ENCODE measurements at places on chromosomes 5 and 9. TPM values are rescaled to one million over a fixed set of nuclear protein-coding genes. Genes with fewer than 3 reads are reported as not detected.

- no peak overlapping the region for H3K27ac ChIP-seq
- no peak overlapping the region for H3K4me3 ChIP-seq
- peaks cover 15% of the 10 kb centered on the region for H3K36me3 ChIP-seq
- no peak for DNase-seq
- H3K4me1 ChIP-seq = peaks cover 3% of the 10 kb centered on the region
- no peaks in the 10 kb centered on the region for H3K27me3 ChIP-seq
Observed at GRCh38 chr5:131460867-131461572, 174.0 kb downstream of the RAPGEF6 start.

- no peak overlapping the region for H3K4me3 ChIP-seq
- no peaks in the 10 kb centered on the region for H3K36me3 ChIP-seq
- H3K27me3 ChIP-seq = no peaks in the 10 kb centered on the region
- H3K4me1 ChIP-seq = peaks cover 52% of the 10 kb centered on the region
- no peak overlapping the region for H3K27ac ChIP-seq
Observed at GRCh38 chr9:104921067-104921741, 6.8 kb downstream of the ABCA1 start.

- H3K36me3 ChIP-seq = no peaks in the 10 kb centered on the region
- no peak for DNase-seq
- H3K4me1 ChIP-seq = peaks cover 5% of the 10 kb centered on the region
- H3K4me3 ChIP-seq = no peak overlapping the region
- H3K27me3 ChIP-seq = no peaks in the 10 kb centered on the region
- H3K27ac ChIP-seq = no peak overlapping the region
Observed at GRCh38 chr9:69155341-69156030, 18.6 kb upstream of the TJP2 start.

DNA sequence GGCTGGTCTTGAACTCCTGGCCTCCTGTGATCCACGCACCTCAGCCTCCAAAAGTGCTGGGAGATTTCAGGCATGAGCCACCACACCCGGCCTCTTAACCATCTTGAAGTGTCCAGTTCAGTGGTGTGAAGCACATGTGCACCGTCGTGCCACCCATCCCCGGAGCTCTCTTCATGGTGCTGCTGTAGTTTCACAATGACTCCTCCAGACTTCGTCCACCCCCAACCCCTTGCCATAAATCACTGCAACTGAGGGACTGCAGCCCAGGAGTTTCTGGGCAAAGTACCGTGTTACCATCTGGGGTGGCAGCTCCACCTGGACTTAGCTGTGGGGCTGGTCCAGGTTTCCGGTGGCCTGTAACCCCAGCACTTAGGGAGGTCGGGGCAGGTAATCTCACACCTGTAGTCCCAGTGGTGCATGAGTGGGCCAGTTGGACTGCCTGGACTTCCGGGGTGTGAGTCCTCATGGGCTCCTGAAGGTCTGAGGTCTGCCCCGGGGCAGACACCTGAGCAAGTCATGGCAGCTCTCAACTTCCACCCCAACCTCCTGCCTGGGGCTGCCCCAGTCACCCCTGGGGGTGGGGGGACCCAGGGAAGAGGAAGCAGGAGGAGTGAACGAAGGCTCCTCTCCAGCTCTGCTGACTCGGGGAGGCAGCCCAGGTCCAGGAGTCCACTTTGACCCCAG is 6.6 kb upstream of the N4BP3 start:
- H3K27ac ChIP-seq = no peak overlapping the region
- DNase-seq = no peak
- no peaks in the 10 kb centered on the region for H3K36me3 ChIP-seq
- H3K27me3 ChIP-seq = no peaks in the 10 kb centered on the region

Gene OR1L4
- total RNA-seq = not detected

DNA sequence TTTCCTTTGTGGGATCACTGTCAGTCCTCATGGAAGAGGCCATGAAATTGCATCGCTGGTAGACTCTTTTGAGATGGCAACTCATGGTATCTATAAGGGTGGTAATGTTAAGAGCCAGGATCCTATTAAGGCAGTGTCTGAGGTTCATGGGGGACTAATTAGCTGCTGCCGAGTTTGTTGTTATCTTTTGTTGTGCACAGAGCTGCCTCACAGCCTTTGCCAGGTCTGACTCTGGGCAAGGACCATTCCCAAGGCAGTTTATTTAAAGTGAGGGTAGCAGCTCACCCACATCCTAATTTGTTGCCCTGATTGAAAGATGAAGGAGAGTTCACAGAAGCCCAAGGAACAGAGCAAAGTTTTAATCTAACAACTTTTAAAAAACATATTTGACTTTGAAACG is 7.9 kb downstream of the SMARCA2 start:
- DNase-seq = no peak
- no peak overlapping the region for H3K27ac ChIP-seq
- no peaks in the 10 kb centered on the region for H3K27me3 ChIP-seq
- H3K4me1 ChIP-seq = peaks cover 100% of the 10 kb centered on the region

DNA sequence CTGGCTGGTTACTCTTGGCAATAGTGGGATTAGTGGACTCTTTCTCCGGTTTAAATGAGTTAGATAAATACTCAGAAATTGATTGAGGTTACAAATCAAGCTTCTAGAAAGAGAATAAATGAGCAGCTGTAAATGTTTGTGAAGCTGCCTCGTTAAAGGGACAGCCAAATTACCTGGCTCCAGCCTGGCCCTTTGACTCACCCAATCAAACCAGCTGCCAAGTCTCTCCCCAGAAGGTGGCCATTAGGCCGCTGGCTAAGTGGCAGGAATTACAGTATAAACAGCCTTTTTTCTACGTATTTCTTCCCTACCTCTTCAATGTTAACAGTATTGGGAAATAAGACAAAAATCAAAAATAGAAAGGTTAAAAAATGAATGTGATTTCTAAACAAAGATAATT is 46.0 kb upstream of the SRFBP1 start:
- H3K27me3 ChIP-seq = no peaks in the 10 kb centered on the region
- H3K36me3 ChIP-seq = no peaks in the 10 kb centered on the region
- no peak overlapping the region for H3K27ac ChIP-seq
- H3K4me1 ChIP-seq = no peaks in the 10 kb centered on the region

Gene SLC22A4
- total RNA-seq = 1.3 TPM

DNA sequence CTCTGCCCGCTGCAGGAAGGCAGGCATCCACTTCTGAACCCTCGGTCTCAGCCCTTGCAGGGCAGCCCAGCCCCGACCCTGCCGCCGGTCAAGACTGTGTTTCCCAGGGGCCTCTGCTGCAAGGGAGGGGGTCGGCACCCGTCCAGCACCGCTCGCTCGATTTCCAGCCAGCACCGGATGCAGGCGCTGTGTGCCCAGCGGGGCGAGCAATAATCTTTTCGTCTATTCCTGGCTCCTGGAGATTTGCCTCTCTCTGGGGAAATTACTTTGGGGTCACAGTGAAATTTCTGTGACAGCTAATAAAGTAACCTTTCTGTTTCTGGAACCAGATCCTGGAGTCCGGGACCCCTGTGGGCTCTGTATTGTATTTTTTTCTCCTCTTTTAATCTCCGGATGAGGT is 155.3 kb downstream of the COL23A1 start:
- peaks cover 23% of the 10 kb centered on the region for H3K4me1 ChIP-seq
- H3K27me3 ChIP-seq = peaks cover 10% of the 10 kb centered on the region
- no peak overlapping the region for H3K27ac ChIP-seq
- no peaks in the 10 kb centered on the region for H3K36me3 ChIP-seq
- H3K4me3 ChIP-seq = no peak overlapping the region
- DNase-seq = no peak

Gene DAB2IP
- total RNA-seq = 55.6 TPM

Gene ALDH1A1
- total RNA-seq = 10.0 TPM

DNA sequence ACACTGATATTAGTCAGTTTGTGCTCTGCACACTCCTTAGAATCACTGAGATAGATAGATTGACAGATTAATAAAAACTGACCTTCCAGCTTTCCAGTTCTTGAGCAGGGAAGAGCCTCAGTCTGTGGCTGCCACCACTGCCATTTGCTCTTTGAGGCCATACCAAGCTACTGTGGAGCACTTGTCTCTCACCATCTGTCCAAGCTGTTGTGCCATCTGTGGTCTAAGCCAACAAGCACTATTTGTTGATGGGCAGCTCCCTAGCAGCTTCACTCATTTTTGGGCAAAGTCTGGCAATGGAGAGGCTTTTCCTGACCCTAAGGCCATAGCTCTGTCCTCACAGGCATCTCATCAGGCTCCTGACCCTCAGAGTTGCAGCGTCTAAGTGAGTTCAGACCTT is 30.4 kb downstream of the HTR1A start:
- H3K36me3 ChIP-seq = no peaks in the 10 kb centered on the region
- H3K4me3 ChIP-seq = no peak overlapping the region
- H3K27ac ChIP-seq = no peak overlapping the region
- H3K4me1 ChIP-seq = no peaks in the 10 kb centered on the region
- no peak for DNase-seq

DNA sequence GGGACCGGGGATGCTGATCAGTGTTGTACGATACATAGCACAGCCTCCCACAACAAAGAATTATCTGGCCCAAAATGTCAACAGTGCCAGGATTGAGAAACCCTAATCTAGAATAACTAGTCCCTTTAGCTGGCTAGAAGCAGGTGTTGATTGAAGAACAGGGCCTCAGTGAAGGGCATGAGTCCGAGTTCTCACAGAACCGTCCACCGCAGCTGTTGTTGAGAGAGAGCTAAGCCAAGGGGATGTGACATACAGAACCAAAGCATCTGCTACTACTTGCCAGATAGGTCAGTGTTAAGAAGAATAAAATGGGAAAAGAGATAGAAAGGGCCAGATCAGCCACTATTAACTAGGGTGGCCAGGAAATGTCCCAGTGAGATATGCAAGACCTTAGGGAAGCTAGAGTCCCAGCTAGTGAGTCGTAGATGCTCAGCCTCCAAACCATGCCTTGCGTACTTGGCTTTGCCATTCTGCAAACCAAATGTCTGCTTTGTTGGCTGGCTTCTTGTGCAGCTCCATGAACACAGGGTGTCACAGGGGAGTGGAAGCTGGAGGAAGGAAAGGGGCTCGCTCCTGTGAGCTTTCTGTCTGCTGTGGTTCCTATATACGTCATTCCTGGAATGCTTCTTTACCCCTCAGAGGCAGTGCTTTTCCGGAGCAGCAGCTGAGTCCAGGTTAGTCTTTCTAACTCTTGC is 68.9 kb downstream of the FBXO38 start:
- H3K4me3 ChIP-seq = no peak overlapping the region
- no peaks in the 10 kb centered on the region for H3K36me3 ChIP-seq
- DNase-seq = no peak

Gene ZNF354C
- total RNA-seq = 3.5 TPM

Gene IL13
- not detected for total RNA-seq

GRCh38 chr9:129561594-129562281 is 59.2 kb downstream of the C9orf50 start:
- no peaks in the 10 kb centered on the region for H3K27me3 ChIP-seq
- H3K36me3 ChIP-seq = no peaks in the 10 kb centered on the region
- H3K4me3 ChIP-seq = no peak overlapping the region
- peaks cover 4% of the 10 kb centered on the region for H3K4me1 ChIP-seq
- DNase-seq = no peak

DNA sequence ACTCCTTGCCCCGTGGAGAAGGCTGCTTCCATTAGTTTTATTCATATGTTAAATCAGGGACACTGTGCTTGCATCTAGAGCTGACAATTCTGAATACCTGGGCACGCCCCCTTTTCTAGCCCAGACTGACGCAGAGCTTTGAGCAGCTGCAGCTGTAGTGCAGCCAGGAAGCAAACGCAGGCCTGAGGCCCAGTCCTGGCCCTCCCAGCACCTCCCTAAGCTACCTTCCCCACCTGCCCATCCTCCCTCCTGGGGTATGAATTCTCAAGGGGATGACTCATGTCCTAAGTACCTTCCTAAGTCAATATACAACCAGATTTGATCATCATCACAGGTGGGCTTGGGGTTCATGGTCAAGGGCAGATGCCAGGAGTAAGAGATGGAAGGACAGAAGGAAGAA is 3.5 kb downstream of the PHF19 start:
- DNase-seq = no peak
- H3K4me3 ChIP-seq = no peak overlapping the region
- no peaks in the 10 kb centered on the region for H3K27me3 ChIP-seq
- peaks cover 34% of the 10 kb centered on the region for H3K4me1 ChIP-seq
- no peaks in the 10 kb centered on the region for H3K36me3 ChIP-seq
- H3K27ac ChIP-seq = no peak overlapping the region

GRCh38 chr5:129459777-129460671 is at the start of gene ADAMTS19:
Gene ADAMTS19, plus strand, starts transcription at chr5:129460298. Its CDS starts 94 bp downstream, at chr5:129460392.
- peak within 1 kb of the TSS; percentile 53 for H3K4me3 ChIP-seq
- H3K27ac ChIP-seq = no peak within 1 kb of the TSS
- H3K4me1 ChIP-seq = peaks cover 25% of the 10 kb centered on the region
- DNase-seq = no peak
- peaks cover 32% of the 10 kb centered on the region for H3K27me3 ChIP-seq

- no peaks in the 10 kb centered on the region for H3K4me1 ChIP-seq
- H3K36me3 ChIP-seq = no peaks in the 10 kb centered on the region
- no peak overlapping the region for H3K4me3 ChIP-seq
- H3K27me3 ChIP-seq = no peaks in the 10 kb centered on the region
Observed at GRCh38 chr5:39774605-39775004, 349.8 kb upstream of the DAB2 start.

Gene GDA
- 2.1 TPM for total RNA-seq

Measured in suprapubic skin (tissue), 4 donors.